ENCODE measurements at places on chromosomes 7 and 10.

DNA sequence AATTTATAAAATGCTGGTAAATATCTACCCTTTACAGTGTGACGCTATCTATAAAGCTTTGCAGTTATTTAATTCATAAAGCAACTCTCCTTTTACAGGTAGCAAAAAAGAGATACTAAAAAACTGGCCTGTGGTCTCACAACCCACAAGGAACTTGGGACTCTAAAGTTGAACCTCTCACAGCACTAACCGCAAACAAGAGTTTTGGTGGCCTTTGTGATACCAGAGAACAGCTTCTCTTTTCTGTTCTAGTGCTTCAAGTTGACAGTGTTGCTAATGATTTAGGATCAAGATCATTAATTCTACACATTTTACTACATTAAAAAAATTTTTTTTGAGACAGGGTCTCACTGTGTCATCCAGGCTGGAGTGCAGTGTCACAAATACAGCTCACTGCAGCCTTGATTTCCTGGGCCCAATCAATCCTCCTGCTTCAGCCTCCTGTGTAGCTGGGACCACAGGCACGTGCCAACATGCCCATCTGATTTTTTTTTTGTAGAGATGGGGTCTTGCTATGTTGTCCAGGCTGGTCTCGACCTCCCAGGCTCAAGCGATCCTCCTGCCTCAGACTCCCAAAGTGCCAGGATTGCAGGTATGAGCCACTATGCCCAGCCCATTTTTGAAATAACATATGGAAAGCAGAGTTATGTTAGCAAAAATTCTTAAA is 56.0 kb upstream of the ST8SIA6 start:
- DNase-seq, result no peak

DNA sequence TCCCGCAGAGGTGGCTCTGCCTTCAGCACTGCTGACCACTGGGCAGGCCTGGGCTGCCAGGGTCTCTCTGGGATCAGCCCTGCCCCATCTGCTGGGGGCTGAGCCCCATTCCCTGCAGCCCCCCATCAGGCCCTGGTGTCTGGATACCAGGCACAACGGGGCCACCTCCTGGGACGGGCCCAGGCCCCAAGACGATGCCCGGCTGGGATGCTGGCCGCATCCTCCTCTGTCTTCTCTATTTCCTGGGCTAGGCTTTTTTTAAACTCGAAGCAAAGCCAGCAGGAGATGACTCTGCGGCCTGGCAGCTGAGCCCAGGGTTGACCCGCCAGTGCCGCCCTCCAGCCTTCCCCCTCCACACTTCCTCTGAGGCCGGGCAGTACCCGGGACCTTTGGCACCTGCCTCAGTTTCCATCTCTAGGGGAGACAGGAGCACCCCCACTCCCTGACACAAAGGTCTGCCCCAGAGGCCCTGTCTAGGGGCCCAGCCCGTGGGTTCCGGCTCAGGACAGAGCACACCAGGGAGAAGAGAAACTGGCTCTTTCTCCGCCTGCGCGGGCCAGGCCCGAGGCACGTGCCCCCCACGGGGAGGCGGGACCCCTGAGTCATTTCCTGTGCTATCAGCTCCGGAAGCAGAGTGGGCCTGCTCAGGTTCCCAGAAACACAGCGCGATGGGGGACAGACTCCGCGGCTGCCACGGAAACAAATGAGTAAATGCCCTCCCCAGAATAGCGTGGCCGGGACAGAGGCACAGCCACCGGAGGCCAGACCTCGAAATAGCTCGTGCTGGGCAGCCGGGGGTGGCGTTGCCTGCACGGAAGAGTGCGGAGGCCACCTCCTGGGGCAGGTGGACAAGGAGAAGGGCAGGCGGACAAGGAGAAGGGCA is 84.6 kb upstream of the PDGFA start:
- DNase-seq, result peak; percentile 91

- no peak for DNase-seq
These were observed 11.1 kb upstream of the DNMBP start for GRCh38 chr10:100020886-100021253.

GRCh38 chr10:50618624-50619023 is 5.1 kb downstream of the SGMS1 start:
- DNase-seq, result no peak

GRCh38 chr10:72564596-72564995 is 61.3 kb downstream of the MICU1 start:
- peak; percentile 5 for DNase-seq

DNA sequence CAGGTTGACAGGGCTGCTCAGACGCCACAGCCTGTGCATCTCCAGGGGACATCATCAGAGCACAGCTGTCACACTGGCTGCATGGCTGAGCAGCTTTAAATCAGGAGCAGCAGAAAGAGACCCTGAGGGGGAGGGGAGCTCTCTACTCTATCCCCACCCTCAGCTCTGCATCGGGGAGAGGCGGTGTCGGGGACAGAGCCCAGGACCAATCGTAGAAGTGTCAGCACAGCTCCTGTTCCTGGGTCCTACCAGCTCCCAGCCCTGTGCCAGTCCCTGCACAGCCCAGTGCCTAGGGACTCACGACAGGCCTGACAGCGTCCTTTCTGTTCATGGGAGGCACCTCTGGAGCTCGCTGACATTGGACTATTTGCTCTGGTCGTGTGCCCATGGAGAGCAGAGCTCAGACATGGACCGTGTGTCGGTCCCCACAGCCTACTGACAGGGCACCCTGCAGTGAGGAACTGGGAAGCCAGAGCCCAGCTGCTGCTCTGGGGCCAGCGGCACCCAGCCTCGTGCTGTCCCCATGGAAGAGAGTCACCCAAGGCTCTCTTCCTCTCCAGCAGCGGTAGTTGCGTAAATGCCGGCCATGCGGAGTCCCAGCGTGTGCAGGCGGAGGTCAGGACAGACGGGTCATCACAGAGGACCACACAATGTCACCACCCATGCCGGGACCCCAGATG is 20.4 kb upstream of the ANTXRL start:
- no peak for DNase-seq

DNA sequence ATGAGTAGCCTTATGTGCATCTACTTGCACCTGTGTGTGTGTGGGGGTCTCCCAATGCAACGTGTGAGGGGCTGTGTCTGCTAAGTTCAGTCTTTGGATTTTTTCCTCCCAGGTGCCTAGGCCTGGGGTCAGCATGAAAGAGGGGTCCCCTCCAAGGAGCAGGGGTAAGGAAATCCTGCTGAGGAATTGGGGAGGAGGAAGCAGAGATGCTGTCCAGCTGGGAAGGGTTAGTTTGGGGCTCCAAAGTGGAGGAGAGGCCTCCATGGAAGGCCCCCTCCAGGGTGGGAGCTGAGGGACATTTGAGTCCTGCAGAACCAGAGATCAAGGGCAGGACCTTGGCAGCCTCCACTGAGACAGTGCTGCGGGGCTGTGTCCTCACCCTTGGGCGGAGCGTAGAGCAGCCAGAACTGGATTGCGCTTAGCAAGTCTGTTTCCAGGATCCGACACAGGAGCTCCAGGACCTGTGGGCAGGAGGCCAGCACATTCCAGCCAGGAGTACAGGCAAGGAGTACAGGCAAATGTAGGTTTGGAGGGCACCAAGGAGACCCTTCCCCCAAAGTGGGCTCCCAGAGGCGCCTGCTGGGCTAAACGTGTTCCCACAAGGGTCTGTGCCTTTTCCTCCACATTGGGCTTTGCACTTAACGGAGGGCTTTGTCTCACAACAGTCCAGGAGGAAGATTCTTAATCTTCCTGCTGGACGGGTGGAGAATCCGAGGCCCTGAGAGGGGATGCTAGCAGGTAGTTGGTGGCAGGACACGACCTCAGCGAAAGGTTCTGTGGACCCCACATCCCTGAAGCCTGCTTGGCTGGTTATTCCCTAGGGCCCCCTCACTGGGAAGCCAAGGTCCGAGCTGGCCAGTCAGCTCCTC is 10.1 kb downstream of the TBATA start:
- DNase-seq, result no peak

DNA sequence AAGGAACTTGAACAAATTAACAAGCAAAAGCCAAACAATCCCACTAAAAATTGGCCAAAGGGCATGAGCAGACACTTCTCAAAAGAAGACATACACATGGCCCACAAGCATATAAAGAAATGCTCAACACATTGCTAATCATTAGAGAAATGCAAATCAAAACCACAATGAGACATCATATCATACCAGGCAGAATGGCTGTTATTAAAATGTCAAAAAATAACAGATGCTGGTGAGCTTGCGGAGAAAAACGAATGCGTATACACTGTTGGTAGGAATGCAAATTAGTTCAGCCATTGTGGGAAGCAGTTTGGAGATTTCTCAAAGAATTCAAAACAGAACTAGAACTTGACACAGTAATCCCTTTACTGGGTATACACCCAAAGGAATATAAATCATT is 311.7 kb upstream of the HPS1 start:
- no peak for DNase-seq

- no peak for DNase-seq
These were observed 1.9 kb upstream of the TRPV6 start for GRCh38 chr7:142887282-142888015.

- DNase-seq, result no peak
These were observed 16.0 kb downstream of the RASGEF1A start for GRCh38 chr10:43250615-43251418.

DNA sequence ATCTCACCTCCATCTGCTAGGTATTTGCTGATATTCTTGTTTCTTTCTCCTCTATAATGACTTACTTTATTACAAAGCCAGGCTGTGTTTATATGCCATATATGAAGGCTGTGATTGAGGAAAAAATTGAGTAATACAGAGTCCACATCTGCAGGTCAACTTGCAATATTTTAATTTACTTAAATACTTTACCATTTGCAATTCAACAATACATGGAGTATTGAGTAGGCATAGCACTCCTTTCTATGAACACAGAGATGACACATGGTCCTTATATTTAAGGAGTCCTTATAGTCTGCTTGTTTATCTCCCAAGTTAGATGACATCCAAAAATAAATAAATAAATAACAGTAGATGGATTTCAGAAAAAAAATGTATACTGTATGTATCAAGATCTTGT is 96.4 kb downstream of the LRRC18 start:
- DNase-seq, result no peak

GRCh38 chr10:3272300-3272699 is 99.7 kb upstream of the PITRM1 start:
- no peak for DNase-seq

- no peak for DNase-seq
These were observed 31.0 kb downstream of the ADRA2A start for GRCh38 chr10:111107846-111108245.

DNA sequence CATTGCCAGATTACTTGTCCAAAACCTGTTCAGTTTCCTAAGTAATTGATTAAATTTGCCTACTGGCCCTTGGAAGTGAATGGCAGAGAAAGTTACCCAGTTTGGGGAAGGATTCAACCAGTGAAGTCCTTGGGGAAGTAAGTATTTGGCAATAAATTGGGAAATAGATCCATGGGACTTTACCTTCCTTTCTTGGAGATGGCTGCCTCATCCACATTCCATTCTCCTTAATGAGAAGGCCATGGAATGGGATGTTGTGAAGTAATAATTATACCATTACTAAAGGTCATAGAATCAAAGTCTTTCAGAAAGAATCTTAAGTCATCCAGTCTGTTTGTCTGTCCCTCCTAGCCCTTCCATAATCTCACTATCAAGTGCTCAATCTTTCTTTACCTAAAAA is 4.5 kb upstream of the COPG2 start:
- no peak for DNase-seq

DNA sequence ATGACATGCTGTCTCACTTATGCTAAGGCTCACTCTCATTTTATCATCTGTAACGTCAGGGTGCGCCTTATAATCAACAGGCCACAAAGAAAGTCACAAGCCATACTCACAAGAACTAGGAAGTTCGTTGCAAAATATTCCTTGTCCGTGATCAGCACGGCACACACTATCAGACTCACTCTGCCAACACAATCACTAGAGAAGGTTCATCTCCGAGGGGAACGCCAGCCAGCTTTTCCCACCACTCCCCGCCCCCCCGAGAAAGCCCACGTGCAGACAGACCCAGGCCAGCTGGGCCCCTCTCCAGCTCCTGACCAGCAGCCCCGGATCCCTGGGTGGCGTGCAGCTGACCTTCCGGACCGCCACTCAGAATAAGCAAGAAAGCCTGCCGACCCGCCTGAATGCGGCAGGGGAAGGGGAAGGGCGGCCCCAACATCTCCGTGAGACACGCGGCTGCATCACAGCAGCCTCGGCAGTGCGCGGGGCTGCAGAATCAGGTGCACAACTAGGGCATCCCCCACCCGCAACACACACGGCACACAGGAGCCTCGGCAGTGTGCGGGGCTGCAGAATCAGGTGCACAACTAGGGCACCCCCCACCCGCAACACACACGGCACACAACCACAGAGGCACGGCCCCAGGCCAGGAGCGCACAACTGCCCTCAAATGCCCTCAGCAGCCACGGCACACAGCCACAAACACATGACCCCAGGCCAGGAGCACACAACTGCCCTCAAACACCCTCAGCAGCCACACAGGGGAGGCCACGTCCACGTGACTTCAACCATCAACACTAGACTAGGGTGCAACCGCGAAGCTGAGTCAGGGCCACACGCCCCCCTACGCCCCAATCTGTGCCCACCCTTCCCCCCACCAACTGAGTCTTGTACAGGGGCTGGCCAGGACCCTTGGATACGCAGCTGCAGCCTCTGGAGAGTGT is 2.5 kb upstream of the GPR146 start:
- DNase-seq, result no peak

- DNase-seq, result no peak
These were observed 10.9 kb upstream of the DMBT1 start for GRCh38 chr10:122549636-122550035.

- no peak for DNase-seq
These were observed 11.9 kb downstream of the ANTXRL start for GRCh38 chr10:46298477-46299285.

- DNase-seq, result no peak
These were observed 48.5 kb downstream of the MALRD1 start for GRCh38 chr10:19097151-19097550.

DNA sequence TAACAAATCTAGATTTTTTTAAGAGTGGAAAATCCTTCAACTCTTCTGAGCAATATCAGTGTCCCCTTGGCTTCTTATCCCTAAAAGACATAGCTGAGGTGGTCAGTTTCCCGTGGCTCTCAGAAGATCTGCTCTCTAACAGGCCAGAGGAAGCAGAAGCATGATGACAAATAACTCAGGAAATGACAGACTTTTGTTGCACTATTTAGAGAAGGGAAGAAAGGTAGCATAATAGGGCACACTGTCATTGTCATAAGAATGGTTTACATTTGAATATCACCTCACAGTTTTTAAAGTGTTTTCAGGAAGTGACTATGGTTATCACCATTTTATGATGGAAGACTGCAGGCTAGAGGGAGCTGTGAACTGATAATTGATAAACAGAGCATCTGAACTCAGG is 33.6 kb upstream of the RAPGEF5 start:
- no peak for DNase-seq

DNA sequence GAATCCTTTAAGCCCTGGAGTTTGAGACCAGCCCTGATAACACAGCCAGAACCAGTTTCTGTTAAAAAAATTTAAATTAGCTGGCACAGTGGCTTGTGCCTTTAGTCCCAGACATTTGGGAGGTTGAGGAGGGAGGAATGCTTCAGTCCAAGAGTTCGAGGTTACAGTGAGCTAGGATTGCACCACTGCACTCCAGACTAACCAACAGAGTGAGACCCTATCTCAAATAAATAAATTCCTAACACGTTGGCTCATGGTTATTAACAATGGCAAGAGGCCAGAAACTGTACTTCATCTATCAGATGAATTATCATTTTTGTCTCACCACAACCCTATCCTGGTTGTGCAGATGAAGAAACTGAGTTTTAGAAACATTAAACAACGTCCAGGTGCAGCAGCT is 2.1 kb upstream of the PPIA start:
- no peak for DNase-seq

Data from stimulated activated CD8-positive, alpha-beta memory T cell treated with anti-CD3 and anti-CD28 coated beads, Interleukin-7, amount 100 ng/mL, for 48 hours (primary cell).